ENCODE measurements at places on chromosomes 16 and 17.

GRCh38 chr17:19248151-19248927 lies 11.2 kb downstream of the EPN2 start:
- no peak overlapping the region for H3K4me3 ChIP-seq
- peaks cover 3% of the 10 kb centered on the region for H3K36me3 ChIP-seq
- no peak for DNase-seq
- H3K27me3 ChIP-seq: no peaks in the 10 kb centered on the region
- peak overlapping the region; percentile 49 for H3K27ac ChIP-seq

- peaks cover 4% of the 10 kb centered on the region for H3K36me3 ChIP-seq
- no peak overlapping the region for H3K4me3 ChIP-seq
- H3K27me3 ChIP-seq: no peaks in the 10 kb centered on the region
- DNase-seq: no peak
Observed at GRCh38 chr17:39703913-39704312, 4.0 kb downstream of the ERBB2 start.

GRCh38 chr17:41972571-41973407 lies 6.2 kb downstream of the CNP start:
- peak overlapping the region; percentile 54 for H3K27ac ChIP-seq
- H3K4me1 ChIP-seq: peaks cover 31% of the 10 kb centered on the region
- H3K27me3 ChIP-seq: no peaks in the 10 kb centered on the region
- peaks cover 24% of the 10 kb centered on the region for H3K36me3 ChIP-seq

- H3K27ac ChIP-seq: no peak overlapping the region
- H3K36me3 ChIP-seq: peaks cover 33% of the 10 kb centered on the region
- no peaks in the 10 kb centered on the region for H3K27me3 ChIP-seq
- no peaks in the 10 kb centered on the region for H3K4me1 ChIP-seq
- no peak for DNase-seq
Observed at GRCh38 chr17:39529455-39529854, 68.2 kb downstream of the CDK12 start.

- no peaks in the 10 kb centered on the region for H3K27me3 ChIP-seq
- no peak for DNase-seq
- no peak overlapping the region for H3K4me3 ChIP-seq
- peak overlapping the region; percentile 91 for H3K27ac ChIP-seq
- peaks cover 52% of the 10 kb centered on the region for H3K4me1 ChIP-seq
Observed at GRCh38 chr17:42133461-42134041, 10.9 kb downstream of the HSPB9 start.

DNA sequence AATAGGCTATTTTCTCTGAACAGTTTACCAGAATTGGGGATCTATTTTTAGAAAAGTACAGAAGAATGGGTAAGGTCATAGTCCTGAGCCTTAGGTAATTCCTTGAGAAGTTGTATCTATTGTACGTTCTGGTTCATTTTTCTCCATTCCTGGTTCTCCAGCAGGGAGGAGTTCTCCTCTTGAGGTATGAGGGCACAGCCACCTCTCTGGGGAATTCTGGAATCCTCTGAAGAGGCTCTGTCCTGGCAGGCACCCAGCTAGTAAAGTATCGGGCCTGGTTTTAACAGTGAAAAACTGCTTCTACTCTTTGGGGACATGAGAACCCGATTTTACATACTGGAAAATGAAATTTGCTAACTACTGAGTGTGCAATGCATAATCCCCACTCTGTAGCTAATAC lies 19.6 kb upstream of the PMFBP1 start:
- peak overlapping the region; percentile 38 for H3K27ac ChIP-seq
- no peaks in the 10 kb centered on the region for H3K27me3 ChIP-seq
- peaks cover 5% of the 10 kb centered on the region for H3K36me3 ChIP-seq
- no peak for DNase-seq
- peaks cover 14% of the 10 kb centered on the region for H3K4me1 ChIP-seq
- no peak overlapping the region for H3K4me3 ChIP-seq

- H3K27ac ChIP-seq: no peak within 1 kb of the TSS
- no peak for DNase-seq
- peak within 1 kb of the TSS; percentile 53 for H3K4me3 ChIP-seq
- H3K4me1 ChIP-seq: peaks cover 15% of the 10 kb centered on the region
- H3K36me3 ChIP-seq: no peaks in the 10 kb centered on the region
Observed at GRCh38 chr16:89171216-89172170, at the start of gene CDH15. Gene CDH15, plus strand, starts transcription at chr16:89171748. Its CDS starts 84 bp downstream, at chr16:89171832.

DNA sequence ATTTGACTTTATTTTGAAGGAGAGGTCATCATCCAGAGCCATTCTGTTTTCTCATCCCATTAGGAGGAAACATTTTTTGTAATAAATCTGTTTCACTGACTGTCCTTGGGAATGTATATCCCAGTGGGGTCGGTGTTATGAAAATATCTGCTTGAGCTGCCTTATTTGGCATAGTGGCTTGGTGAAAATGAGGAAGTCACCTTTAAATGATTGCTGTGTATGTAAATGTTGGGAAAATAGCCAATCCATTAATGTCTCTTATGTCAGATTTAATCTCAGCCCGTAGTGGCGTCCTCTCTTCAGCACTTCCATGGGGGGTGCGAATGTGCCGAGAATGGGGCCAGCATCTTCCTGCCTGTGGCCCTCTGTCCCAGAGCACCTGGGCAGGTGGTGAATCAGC lies 57.6 kb downstream of the BANP start:
- no peak overlapping the region for H3K27ac ChIP-seq
- H3K27me3 ChIP-seq: no peaks in the 10 kb centered on the region
- H3K36me3 ChIP-seq: peaks cover 42% of the 10 kb centered on the region
